ENCODE measurements at places on chromosomes 12 and 14.
A peak's percentile ranks its signal among the peaks of the same experiment; 100 is the strongest.

- no peak for DNase-seq
These were observed 447 bp downstream of the CD63 start for GRCh38 chr12:55728186-55728938.

GRCh38 chr12:20482491-20483054, 114.2 kb downstream of the PDE3A start:
- no peak for DNase-seq

- DNase-seq = no peak
These were observed 3.6 kb downstream of the LARP4 start for GRCh38 chr12:50404307-50404706.

GRCh38 chr14:24307575-24308341, at the start of gene CIDEB:
Gene CIDEB (minus strand): TSS chr14:24307977. CDS start chr14:24307858, 119 bp downstream.
- peak; percentile 74 for DNase-seq

Measured in CD4-positive, alpha-beta T cell treated with Interleukin-2 at 100 ng/mL for 4 hours (primary cell).